ENCODE measurements at places on chromosomes 11 and 22.

DNA sequence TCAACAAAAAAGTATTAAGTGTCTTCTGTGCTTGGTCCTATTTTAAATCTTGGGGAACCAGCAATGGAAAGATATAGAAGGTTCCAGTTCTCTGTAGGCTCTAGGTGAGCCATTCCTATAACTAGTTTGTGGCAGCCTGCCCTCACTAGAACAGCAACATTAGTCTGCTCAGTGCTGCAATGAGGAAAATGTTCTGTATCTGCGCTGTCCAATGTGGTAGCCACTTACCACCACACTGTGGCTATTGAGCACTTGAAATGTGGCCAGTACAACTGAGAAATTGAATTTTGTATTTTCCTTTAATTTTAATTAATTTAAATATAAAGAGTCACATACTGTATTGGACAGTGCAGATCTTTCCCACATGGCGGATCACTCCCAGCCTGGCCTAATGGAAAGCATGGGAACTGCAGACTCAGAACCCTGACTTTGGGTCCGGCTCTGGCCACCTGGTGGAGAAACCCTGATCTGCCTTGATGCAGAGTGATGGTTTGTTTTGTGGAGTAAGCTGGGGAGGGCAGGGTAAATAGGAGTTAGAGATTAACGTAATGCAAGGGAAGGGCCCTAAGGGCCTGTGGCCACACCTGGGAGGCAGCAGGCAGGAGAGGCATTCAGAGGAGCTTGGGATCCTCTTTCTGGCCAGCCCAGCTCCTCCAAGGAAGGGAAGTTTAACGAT is 101.0 kb downstream of the ME3 start:
- no peak for DNase-seq

GRCh38 chr11:3609416-3610265 is 32.2 kb downstream of the ART5 start:
- no peak for DNase-seq

GRCh38 chr11:29061452-29061851 is 953.3 kb downstream of the METTL15 start:
- no peak for DNase-seq

DNA sequence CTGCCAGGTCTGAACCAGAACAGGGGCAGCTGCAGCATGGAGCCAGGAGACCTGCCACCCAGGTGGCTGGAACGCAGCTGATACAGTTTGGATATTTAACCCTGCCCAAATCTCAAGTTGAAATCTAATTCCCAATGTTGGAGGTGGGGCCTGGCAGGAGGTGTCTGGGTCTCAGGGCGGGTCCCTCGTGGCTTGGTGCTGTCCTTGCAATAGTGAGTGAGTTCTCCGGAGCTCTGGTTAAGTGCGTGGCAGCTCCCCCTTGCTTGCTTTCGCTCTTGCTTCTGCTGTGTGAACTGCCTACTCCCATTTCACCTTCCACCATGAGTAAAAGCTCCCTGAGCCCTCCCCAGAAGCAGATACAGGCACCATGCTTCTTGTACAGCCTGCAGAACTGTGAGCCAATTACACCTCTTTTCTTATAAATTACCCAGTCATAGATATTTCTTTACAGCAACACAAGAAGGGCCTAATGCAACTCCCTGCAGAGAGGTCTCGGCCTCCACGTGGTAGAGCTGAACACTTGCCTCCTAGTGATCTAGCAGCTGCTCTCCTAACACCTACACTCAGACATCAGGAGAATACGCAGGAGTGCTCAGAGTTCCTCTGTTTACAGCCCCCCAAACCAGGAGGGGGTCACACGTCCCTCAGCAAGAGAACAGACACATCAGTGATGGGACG is 203.7 kb downstream of the CTTN start:
- DNase-seq, result no peak

- DNase-seq, result no peak
These were observed 39.6 kb downstream of the NAT10 start for GRCh38 chr11:34145073-34145472.

- DNase-seq, result no peak
These were observed 1072.0 kb upstream of the CNTN5 start for GRCh38 chr11:97948793-97949192.

DNA sequence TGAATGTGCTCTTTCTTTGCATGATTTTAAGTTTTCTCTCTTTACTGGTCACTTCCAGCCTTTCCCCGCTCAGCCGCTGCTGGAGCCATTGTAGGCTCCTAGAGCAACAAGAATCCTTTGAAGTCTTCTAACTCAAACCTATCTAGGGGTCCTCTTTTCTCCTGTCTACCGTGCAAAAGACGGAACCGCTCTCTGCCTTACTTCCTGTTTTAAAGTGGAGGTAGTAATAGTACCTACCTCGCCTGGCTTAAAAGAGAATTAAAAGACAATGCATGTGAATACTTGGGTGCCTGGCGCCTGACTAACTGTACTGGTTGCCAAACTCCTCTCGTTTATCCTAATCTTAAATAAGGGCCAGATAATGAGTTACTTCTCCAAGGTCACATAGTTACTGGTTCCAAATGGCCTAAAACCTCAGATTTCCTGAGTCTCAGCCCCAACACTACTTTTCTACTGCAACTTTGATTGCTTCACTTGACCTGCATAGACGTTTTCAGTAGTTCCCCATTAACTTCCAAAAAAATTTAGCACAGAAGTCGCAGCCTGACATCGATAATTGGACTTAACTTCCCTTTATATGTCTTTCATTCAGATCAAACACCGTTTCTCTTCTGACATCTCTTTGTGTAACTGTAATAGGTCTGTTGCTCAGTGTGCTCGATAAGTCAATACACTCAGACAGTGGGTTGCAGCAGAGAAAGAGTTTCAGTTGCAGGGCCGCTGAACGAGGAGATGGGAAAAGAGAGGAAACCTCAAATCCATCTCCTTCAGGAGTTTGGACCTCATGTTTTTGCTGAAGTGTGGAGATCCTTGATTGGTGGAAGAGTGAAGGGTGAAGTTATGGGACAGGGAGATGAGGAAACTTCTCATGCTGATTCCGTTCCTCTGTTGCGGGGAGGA is 891 bp downstream of the SAMM50 start:
- DNase-seq, result no peak

DNA sequence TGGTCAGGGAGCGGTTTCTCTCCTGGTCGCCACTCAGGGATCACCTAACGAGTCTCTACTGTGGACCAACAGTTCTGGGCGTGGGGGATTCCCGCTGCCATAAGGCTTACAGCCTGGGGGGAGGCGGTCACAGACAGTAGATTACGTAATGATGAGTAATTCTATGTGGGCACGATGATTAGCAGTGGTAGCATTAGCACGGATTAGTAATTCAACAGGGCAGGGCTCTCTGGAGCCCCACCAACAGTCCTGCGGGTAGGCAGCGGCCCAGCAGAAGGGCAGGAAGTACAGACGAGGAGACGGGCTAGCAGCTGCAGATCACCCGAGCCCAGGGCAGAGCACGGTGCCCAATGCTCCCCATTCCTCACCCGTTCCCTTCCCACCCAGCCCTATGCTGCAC is 3.6 kb downstream of the SHISAL1 start:
- no peak for DNase-seq

DNA sequence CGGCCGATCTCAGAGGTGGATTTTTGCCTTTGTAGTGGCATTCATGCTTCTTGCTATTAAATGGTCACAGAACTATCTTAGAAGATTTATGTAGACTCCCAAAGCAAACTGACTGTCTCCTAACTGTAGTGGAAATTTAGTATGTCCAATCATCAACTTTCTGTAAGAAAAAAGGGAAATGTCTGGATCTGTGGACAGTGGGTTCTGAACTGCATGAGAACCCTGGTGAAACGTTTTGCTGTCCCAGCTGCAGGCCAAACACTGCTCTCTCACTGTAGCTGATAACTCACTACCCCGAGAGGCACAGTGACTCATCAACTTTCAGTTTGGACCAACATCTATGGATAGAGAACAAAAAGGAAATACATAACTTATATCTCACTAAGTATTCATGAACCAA is 387.1 kb downstream of the SOX6 start:
- DNase-seq, result no peak

- no peak for DNase-seq
These were observed 81.4 kb upstream of the PARVA start for GRCh38 chr11:12295943-12296342.

DNA sequence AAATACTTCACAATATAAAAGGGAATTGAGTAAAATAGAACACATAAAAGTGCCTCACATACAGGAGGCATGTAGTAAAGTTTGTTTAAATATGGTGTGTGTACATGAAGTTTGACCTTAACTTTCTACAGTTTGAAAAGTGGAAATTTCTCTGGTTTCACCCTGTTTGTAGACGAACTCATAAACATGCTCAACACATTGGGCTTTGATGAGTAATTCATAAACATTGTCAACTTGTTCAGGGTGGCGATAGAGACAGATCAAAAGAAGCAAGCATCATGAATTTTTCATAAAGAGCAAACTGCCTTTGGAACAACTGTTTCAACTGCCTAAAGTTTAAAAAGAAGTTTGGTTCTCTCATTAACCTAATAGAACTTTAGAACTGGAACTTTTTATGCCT is 9.1 kb downstream of the SLN start:
- no peak for DNase-seq

All from stimulated activated CD4-positive, alpha-beta T cell treated with anti-CD3 and anti-CD28 coated beads, TNF-alpha, amount 100 ng/mL, for 1 hour (primary cell).